ENCODE measurements at places on chromosomes 1 and 21.

DNA sequence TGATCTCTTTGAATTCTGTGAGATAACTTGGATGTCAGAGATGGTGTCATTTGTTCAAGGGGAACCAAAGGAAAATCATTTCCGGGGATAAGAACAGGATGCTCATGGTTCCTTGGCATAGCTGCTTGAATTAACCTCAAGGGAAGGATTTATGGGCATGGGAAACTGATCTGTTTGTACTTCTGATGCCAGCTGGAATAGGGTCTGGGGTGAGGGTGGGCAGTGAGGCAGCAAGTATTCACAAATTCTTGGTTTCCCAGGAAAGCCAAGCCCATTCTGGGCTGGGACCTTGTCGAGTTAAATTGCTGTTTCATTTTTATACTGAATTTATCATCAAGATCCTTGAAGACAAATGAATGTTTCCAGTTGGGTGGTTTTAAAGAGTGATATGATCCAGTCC, 14.1 kb downstream of the INTS3 start:
- no peak for DNase-seq

- DNase-seq = no peak
Observed at GRCh38 chr1:53361541-53361961, 33.7 kb upstream of the LRP8 start.

- DNase-seq = no peak
Observed at GRCh38 chr1:70907563-70908310, 139.9 kb downstream of the PTGER3 start.

DNA sequence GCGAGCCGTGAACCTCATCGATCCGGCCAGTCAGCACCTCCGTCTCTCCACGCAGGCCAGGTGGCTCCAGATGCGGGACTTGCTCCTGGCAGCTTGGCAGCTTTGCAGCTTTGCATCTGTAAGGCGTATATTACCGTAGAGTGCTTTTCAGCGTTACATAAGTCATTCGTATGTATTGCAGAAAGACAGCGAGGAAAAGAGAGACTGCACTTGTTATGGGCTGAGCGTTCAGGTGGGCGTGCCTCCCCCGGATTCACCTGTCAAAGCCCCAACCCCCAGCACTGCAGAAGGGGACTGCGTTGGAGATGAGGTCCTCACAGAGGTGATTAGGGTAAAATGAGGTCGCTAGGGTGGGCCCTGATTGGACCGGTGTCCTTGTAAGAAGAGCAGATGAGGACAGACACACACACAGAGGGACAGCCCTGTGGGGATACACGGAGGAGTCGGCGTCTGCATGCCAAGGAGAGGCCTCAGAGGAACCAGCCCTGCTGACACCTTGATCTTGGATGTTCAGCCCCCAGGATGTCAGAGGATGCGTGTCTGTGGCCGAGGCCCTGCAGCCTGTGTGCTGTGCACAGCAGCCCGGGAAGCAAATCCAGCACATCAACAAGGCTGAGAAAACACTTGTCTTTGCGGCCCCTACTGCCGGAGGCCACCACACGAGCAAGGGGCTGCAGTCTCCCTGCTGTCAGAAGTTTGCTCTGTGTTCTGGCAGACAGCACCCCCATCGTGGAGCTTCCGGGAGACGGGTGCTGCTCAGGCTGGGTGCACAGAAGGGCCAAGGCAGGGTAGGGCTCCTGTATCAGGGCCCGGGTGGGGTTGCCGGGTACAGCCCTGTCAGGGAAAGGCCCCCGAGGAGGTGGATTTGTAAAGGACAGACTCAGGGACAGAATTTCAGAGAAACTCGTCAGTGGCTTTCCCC, 10.9 kb upstream of the AGPAT3 start:
- DNase-seq = no peak

- no peak for DNase-seq
Observed at GRCh38 chr1:75980972-75981897, 49.0 kb upstream of the ASB17 start.

DNA sequence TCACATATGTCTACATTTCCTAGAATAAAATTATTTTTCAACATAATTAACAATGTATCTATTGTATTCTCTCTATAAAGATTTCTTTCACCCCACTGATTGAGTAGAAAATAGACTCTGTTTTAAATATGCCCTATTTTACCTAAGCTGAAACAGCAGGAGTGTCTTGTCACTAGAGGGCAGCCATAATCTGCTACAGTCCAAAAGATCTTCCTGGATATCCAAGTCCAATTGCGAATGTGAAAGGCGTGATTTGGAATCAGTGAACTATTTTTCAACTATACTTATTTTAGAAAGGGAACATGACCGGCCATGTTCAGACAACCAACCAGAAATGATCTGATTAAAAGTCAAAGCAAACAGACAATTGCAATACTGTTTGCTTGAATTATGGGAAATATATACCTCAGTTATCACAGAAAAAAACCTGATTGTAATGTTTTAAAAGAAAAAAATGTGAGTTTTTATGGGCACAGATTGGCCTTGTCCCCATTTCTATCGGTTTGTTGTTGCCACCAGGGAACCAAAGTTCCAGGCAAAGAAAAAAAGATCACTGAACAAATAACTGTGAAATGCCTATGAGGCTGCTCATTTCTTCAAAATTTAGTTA, 1211.0 kb upstream of the ADGRL4 start:
- DNase-seq = no peak

DNA sequence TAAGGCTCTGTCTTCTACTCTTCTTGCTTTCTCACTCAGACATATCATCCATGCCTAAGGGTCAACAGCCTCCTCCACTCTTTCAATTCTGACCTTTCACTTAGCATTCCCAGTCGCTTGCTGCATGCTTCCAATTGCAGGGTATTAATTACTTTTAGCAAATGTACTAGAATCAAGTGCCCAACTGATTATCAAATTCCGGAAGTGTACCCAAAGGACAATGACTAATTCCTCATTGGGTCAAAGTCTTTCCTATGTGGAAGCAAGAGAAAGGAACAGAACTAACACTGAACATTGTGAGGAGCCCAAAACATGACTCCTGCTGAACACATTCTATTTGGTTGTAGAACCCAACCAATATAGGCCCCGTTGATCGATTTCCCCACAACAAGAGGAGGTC, 101.8 kb downstream of the APP start:
- no peak for DNase-seq

- no peak for DNase-seq
Observed at GRCh38 chr1:154812877-154813276, 57.2 kb downstream of the KCNN3 start.

DNA sequence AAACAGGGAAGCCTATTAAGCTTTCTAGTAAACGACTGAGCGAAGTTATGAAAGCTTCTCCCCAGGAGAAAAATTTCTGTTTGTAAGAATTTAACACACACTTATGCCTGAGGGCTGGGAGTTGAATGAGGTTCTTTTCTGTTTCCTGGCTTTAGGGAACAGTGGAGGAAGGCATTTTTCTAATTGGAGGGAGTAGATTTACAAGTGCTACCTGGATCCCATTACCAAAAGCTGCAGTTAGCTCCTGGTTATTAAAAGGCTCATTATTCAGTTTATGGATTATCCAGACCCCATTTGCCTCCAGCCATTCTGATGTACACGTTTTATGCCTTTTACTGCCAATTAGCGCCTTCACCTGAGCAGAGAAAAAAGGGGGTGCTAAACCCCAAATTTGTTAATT, 7.5 kb downstream of the ST6GALNAC3 start:
- no peak for DNase-seq

- DNase-seq = no peak
Observed at GRCh38 chr21:33619726-33620125, 21.8 kb downstream of the CRYZL1 start.

- DNase-seq = no peak
Observed at GRCh38 chr1:65339866-65340468, 30.6 kb downstream of the DNAJC6 start.

DNA sequence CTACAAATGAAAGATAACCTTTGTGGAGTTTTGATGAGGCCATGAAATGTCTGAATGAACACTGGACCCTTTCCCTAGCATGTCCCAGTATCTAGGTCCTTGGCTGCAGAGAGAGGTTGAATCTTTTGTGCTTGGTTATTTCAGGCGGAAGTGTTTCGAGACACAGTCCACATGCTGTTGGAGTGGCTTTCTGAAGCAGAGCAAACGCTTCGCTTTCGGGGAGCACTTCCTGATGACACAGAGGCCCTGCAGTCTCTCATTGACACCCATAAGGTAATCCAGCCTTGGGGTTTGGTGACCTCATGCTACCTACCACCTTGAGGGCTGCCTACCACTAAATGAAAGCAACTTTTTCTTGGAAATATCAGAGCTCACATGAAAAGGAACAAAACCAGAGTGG, 38.9 kb upstream of the BMP8A start:
- no peak for DNase-seq

GRCh38 chr1:48693674-48694320, 82.9 kb downstream of the BEND5 start:
- no peak for DNase-seq

GRCh38 chr1:40628903-40629292, 36.6 kb downstream of the RIMS3 start:
- DNase-seq = no peak

DNA sequence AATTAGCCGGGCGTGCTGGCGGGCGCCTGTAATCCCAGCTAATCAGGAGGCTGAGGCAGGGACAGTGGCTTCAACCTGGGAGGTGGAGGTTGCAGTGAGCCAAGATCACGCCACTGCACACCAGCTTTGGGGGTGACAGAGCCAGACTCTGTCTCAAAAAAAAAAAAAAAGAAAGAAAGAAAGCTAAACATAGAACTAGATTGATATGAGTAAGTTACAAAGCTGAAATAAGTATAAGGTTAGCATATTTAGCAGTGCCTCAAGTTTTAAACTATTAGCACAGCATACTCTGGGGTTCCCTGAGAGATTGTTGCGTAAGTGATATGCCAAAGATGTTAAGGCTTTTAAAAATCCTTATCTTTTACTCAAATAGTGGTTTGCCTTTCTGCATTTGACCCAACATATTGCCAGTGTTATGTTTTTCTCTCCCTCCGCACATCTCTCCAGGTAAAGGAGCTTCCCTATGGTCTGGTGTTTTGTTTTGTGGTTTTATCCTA, 126.1 kb downstream of the CD247 start:
- no peak for DNase-seq

DNA sequence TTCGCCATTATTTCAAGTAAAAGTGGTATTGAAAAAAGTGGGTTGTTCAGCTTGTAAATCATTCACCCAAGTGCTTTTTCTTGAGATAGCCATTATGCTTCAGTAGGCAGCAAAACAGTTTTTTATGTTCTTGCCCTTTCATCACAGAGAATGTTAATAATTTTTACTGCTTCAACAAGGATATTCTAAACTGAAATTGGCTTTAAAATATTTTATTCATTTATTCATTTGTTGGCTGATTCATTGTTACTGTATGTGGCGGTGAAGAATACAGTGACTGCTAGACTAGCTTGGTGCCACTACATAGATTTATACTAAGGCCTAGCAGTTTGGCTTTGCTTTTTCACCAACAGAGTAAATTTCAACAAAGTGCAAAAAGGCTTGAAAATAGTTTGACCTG, 121.5 kb downstream of the OLFML2B start:
- DNase-seq = no peak

DNA sequence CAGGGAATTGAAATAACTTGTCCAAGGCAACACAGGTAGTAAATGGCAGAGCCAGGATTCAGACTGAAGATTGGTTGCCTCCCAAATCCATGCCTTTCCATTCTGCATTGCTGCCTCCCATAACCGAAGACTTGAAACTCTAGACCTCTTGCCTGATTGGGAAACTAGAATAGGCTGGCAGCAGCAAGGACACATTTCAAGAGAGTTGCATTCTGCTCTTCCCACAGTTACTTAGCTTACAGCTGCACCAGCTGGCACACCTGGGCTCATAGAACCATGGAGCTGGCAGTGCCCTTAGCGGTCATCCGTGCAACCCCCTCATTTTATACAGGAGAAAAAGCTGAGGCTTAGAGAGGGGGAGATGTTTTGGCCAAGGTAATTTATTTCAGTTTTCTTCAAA, 8.0 kb downstream of the TRNAU1AP start:
- no peak for DNase-seq

DNA sequence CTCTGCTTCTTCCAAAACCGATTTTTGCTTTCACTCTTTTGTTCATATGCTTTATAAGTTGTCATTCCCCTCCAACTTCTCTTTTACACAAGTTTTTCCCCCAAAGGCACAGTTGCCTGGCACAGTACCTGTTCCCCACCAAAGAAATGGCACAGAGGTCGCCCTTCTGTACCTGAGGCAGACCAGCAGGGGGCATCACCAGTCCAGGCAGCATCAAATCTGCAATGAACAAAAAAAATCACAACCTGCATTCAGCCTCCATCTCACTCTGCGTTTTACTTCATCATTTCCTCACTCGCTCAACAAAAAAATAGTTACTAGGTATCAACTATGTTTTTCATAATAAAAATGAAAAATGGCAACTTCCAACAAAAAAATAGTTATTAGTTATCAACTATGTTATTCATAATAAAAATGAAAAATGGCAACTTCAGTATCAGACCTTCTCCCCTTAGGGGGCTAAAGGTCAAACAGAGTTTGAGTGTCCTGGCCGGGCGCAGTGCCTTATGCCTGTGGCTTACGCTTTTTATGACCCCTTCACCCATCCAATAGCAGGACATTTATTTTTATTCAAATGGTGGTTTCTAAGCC, 4.1 kb downstream of the EIF2D start:
- no peak for DNase-seq

GRCh38 chr1:206582971-206583706, 29.1 kb downstream of the EIF2D start:
- DNase-seq = no peak

- no peak for DNase-seq
Observed at GRCh38 chr1:112231331-112231730, 164.7 kb upstream of the CTTNBP2NL start.

DNA sequence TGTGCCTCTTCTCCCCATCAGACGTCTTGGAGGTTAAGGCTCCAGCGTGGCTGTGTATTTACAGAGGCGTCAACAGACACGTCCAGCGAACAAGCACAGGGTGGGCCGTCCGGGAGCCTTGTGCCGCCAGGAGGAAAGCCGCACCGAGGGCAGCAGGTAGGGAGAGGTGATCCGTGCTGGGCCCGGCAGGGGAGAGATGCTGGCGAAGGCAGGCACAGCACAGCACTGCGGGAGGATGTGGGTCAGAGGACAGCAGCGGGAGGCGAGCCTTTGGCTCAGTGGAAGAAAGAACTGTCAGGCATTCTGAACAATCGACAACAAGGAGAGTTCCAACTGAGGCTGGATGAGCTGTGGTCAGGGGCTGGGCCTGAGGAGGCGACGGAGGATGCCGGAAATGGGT, 144.1 kb upstream of the TNR start:
- DNase-seq = no peak

DNA sequence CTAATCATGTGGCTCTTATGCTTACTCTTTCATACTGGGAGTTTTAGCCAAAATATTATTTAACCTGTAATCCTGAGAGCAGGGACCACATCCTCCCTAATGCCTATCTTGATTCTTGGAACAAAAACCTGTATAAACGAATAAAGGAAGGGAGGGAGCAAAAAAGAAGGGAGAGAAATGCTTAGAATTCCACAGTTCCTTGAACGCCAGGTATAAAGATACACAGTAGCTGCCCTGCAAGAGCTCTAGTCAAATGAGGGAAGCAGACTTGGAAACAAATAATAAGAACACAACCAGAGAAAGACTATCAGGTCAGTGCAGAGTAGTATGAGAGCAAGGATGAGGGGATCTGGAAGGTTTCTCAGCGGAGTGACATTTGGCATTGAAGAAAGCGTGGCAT, 116.3 kb downstream of the SLC30A10 start:
- DNase-seq = no peak

- DNase-seq = no peak
Observed at GRCh38 chr1:55612988-55613387, 397.8 kb upstream of the USP24 start.

GRCh38 chr21:39707316-39707715, 37.7 kb upstream of the IGSF5 start:
- DNase-seq = no peak

- no peak for DNase-seq
Observed at GRCh38 chr1:200699871-200700270, 30.2 kb upstream of the DDX59 start.

GRCh38 chr21:20004367-20004766, 993.8 kb upstream of the NCAM2 start:
- DNase-seq = no peak
